ENCODE measurements at places on chromosomes 11 and 22. TPM values are rescaled to one million over a fixed set of nuclear protein-coding genes. Genes with fewer than 3 reads are reported as not detected.

Gene OR52N4
- not detected for total RNA-seq

Gene SERHL2
- total RNA-seq, result 2.0 TPM

- no peak for DNase-seq
- H3K27ac ChIP-seq, result no peak overlapping the region
- H3K36me3 ChIP-seq, result no peaks in the 10 kb centered on the region
- H3K27me3 ChIP-seq, result no peaks in the 10 kb centered on the region
Measured at GRCh38 chr11:3611976-3612678, 29.7 kb downstream of the ART5 start.

DNA sequence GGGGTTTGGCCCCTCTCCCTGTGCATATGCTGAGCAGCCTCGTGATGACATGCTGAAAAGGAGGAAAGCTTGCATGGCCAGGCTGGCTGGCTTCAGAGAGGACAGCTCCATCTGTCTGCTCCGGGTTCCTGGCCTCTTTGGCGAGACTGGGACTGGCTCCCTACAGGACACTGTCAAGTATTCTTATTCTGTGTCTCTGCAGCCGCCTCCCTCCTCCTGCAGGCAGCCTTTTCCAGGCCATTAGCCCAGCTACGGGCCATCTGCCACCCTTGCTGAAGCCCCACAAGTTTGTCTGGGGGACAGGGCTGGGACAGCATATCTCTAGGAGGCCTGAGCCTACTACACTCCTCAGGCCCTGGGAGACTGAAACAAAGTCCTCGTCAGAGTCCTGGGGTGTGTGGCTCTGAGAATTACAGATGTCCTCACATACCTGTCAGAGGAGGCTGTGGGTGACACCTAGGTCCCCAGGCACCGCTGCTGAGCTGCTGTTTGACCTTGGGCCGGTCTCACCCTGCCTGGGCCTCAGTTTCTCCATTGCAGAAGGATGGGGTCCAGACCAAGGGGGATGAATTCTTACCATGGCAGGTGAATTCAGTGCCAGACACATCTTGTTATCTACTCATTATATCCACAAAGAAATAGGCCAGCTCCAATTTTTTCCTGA, 11.0 kb downstream of the MRGPRG start:
- no peaks in the 10 kb centered on the region for H3K27me3 ChIP-seq
- no peaks in the 10 kb centered on the region for H3K4me1 ChIP-seq
- no peak overlapping the region for H3K27ac ChIP-seq
- no peak for DNase-seq

- H3K27ac ChIP-seq, result no peak overlapping the region
- no peaks in the 10 kb centered on the region for H3K4me1 ChIP-seq
- H3K4me3 ChIP-seq, result no peak overlapping the region
- no peaks in the 10 kb centered on the region for H3K36me3 ChIP-seq
- no peak for DNase-seq
Measured at GRCh38 chr22:21038405-21038804, 6.0 kb upstream of the SLC7A4 start.

DNA sequence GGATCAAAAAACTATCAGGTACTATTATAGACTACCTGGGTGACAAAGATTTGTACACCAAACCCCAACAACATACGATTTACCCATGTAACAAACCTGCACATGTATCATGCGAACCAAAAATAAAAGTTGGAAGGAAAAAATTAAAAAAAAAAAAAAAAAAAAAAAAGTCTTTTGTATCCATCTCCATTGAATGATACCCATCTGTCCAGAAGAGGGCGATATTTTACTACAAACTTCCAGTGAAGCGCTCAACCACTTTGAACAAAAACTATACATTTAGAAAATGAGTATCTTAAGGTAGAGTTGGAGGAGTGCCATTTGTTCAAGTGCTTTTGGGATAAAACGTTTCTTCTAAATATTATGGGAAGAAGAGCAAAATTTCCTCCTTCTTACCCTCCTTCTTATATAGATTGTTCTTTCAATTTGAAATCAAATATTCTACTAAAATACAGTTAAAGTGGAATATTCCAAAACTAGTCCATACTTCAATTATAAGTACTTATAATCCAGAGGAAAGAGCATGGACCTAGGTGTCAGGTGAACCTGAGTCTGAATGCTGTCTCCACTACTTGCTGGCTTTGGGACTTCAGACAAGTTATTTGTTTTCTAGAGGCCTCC, 23.3 kb downstream of the ARL14EP start:
- DNase-seq, result no peak
- H3K27ac ChIP-seq, result no peak overlapping the region
- no peaks in the 10 kb centered on the region for H3K27me3 ChIP-seq
